Mesothelial cell of epicardium (in vitro differentiated cells): ENCODE measurements at places on chromosomes 7 and 10. TPM values are rescaled to one million over a fixed set of nuclear protein-coding genes. Genes with fewer than 3 reads are reported as not detected.

The CUBN gene
- 0.90 to 1.8 TPM (median 1.5 TPM) in 3 replicates for total RNA-seq

GRCh38 chr10:120437541-120437940, 19.5 kb upstream of the PLPP4 start:
- DNase-seq = no peak

- DNase-seq = no peak
These were observed 153.8 kb downstream of the PRKG1 start for GRCh38 chr10:51227897-51228713.

DNA sequence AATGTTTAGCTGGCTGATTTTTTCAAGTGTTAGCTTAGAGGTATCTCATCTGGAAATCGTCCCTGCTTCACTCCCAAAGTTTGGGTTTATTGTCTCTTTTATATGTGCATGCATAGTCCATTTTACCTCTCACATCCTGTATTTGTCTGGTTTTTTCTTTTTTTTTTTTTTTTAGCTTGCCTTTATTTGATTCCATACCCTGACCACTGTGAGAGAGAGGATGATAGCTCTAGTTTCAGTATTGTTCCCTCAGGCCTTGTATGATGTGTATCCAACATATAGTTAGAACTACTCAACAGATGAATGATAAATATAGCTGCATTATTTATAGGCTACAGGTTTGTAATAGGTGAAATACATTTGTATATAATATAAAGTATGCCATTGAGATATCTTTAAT, 29.9 kb downstream of the PCGF5 start:
- no peak for DNase-seq

DNA sequence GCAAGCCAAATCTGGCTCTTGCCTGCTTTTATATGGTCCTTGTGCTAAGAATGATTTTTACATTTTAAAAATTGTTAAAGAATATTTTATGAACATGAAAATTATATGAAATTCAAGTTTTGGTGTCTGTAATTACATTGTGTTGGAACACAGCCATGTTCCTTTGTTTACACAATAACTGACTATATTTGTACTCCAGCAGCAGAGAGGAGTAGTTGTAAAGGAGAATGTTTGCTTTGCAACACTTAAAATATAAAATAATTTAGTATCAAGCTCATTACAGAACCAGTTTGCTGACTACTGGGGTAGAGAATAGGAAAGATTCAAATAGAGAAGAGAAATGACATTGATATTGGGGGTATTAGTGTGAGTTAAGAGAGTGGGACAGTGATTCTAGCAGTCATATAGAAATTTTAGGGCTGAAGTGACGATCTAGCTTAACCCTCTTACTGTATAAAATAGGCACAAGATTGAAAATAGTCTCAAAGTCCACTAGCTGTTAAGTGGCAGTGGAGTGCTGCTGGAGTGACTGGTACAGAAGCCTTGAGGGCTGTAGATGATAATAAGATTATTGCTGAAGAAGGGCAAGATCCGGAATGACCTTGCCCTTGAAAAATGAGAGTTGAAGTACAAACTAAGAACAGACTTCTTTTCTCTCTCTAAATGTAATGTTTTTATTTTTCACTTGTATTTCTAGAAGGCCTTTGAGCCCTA, 28.2 kb downstream of the SGPL1 start:
- no peak for DNase-seq
